ENCODE measurements at places on chromosomes 5 and 9. TPM values are rescaled to one million over a fixed set of nuclear protein-coding genes. Genes with fewer than 3 reads are reported as not detected.

GRCh38 chr5:6872441-6873160, 159.4 kb downstream of the TENT4A start:
- DNase-seq = no peak

DNA sequence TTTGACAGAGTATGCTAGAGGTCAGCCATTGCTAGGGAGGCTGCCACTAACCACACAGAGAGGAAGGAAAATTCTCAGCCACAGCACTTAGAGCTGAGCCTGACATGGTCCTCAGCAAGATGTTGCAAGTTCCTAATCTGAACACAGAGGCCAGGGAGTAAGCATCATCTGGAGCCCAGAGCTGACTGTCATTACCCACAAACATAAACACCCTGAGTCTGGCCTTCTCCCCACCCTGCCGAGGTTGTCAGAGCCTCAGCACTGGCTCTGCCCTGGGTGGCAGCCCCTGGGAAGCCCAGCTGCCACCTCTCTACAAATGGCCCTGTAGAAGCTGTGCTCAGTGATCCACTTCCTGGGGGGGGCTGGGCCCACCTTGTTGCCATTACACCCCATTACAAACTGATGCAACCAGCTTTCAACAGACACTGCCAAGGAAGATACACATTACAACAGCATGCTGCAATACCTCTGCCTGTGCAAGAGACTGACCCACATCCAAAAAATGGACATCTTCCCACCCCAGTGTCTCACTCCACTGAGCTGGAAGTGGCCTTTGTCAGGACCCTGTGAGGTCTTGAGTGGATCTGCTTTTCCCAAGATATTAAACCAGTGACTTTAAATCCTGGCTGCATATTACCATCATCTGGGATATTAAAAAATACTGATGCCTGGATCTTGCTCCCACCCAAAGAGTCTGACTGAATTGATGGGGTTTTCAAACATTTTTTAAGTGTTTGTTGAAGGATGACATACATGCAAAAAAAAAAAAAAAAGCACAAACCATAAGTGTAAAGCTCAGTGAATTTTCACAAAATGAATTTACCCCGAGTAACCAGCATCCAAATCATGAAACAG, 33.0 kb downstream of the IRF1 start:
- DNase-seq = no peak

DNA sequence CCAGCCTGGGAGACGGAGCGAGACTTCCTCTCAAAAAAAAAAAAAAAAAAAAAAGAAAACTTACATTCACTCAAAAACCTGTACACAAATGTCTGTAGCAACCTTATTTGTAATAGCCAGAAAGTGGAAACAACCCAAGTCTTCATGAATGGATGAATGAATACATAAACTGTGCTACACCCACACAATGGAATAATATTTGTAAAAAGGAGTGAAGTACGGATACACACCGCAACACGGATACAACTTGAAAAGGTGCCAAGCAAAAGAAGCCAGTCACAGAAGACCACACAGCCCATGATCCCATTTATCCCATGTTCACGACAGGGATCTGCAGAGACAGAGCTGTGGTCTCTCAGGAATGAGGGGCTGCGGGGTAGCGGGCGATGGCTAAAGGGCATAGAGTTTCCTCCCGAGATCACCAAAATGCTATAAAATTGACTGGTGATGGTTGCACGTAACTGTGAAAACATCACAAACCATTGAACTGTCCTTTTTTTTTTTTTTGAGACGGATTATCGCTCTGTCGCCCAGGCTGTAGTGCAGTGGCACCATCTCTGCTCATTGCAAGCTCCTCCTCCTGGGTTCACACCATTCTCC, 76.2 kb upstream of the COL5A1 start:
- peak; percentile 57 for DNase-seq

DNA sequence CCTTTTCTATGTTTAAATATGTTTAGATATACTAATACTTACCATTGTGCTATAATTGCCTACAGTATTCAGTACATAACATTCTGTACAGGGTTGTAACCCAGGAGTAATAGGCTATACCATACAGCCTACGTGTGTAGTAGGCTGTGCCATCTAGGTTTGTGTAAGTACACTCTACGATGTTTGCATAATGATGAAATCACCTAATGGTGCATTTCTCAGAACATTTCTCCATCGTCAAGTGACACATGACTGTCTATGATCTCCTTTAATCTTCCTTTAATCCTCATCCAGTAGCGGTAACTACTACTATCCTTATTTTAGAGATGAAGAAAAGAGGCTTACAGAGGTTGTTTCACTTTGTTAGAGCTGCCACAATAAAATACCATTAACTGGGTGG, 369.2 kb downstream of the PLK2 start:
- DNase-seq = no peak

- DNase-seq = no peak
Observed at GRCh38 chr9:98226957-98227356, 28.5 kb downstream of the TBC1D2 start.

GRCh38 chr9:125405938-125406809, 144.5 kb downstream of the GAPVD1 start:
- no peak for DNase-seq

GRCh38 chr5:83025690-83026478, 51.3 kb downstream of the TMEM167A start:
- DNase-seq = no peak

DNA sequence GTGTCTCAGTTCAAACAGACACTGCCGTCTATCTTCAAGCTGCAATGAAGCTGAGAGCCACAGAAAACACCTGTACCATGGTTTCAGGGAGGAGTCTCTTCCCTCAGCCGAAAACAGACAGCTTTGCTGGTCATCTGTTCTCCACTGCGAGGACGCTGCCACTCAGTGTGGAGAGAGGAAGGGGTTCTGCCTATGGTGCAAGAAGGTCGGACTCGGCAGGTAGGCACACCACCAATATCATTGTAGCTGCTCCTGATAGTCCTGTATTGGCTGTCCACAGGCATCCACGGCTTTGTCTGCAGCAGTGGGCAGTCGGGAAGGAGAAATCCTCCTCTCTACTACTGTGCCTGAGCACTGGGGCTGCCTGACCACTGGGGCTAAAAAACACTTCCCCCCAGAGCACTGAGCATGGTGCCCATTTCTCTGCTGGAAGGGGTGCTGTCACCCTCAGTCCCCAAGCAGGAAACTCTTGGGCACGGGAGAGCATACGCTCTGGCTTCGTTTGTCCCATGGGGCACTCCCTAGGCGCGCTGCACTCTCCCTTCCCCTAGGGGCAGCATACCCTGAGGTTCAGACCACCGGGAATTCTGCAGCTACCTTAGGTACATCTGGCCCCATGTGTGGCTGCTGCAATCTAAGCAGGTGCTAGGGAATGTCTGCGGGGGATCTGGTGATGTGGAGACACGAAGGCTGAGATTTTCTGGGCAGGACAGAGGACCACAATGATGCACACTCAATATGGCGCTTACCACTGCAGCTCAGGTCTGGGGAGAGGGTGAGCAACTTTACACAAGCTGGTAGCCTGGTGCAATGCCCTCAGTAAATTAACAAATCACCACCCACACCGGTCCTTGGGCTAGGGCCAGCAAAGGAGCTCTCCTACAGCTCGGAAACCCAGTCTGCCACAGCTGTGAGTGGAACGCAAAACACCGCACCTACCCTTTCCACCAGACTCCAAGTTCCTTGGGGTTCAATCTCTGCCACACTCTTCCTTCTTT, 880.9 kb upstream of the SEMA6A start:
- DNase-seq = peak; percentile 83

GRCh38 chr5:78961743-78962142, 23.4 kb downstream of the ARSB start:
- no peak for DNase-seq

- no peak for DNase-seq
Observed at GRCh38 chr9:22046243-22046885, 37.3 kb upstream of the CDKN2B start.

DNA sequence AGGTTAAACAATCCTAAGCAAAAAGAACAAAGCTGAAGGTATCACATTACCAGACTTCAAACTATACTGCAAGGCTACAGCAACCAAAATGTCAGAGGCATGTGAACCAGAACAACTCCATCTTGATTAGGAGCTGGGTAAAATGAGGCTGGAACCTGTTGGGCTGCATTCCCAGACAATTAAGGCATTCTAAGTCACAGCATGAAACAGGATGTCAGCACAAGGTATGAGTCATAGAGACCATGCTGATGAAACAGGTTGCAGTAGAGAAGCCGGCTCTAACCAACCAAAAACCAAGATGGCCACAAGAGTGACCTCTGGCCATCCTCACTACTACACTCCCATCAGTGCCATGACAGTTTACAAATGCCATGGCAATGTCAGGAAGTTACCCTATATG, 252.0 kb downstream of the RASEF start:
- DNase-seq = no peak

- no peak for DNase-seq
Observed at GRCh38 chr5:173869316-173869715, 18.8 kb upstream of the CPEB4 start.

GRCh38 chr5:132526290-132526973, 16.9 kb downstream of the IL5 start:
- DNase-seq = no peak

- no peak for DNase-seq
Observed at GRCh38 chr9:26502311-26502710, 390.3 kb downstream of the CAAP1 start.

- peak; percentile 8 for DNase-seq
Observed at GRCh38 chr9:34177593-34178435, 1.0 kb upstream of the UBAP1 start.

GRCh38 chr5:1078851-1079250, 33.0 kb downstream of the SLC12A7 start:
- no peak for DNase-seq

- DNase-seq = no peak
Observed at GRCh38 chr9:91126761-91127445, 234.8 kb downstream of the AUH start.

- DNase-seq = no peak
Observed at GRCh38 chr9:90914196-90914595, 112.6 kb downstream of the SYK start.

DNA sequence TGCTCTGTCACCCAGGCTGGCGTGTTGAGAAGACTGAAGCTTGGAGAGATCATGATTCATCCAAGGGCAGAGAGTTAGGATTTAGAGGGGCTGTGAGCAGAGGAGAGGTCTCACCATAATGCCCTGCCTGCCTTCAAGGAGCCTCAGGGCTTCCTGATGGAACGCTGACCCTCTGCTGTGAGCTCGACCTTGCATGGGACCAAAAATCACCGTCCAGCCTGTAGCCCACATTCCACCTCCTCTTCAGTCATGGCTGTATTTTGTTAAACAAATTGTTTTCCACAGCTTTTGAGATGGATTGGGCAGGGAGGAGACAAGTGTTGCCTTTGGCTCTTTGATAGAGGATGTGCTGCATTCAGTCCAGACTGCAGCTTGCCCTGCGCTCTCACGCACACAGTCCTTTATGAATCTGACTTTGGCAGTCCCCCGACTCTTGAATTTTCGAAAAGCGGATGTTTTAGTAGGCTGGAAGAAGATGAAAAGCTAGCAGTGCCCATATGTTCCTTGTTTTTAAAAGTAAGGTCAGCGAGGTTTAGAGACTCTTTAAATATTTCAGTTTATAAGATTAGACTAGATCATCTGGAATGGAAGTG, 79.5 kb downstream of the MVB12B start:
- no peak for DNase-seq

DNA sequence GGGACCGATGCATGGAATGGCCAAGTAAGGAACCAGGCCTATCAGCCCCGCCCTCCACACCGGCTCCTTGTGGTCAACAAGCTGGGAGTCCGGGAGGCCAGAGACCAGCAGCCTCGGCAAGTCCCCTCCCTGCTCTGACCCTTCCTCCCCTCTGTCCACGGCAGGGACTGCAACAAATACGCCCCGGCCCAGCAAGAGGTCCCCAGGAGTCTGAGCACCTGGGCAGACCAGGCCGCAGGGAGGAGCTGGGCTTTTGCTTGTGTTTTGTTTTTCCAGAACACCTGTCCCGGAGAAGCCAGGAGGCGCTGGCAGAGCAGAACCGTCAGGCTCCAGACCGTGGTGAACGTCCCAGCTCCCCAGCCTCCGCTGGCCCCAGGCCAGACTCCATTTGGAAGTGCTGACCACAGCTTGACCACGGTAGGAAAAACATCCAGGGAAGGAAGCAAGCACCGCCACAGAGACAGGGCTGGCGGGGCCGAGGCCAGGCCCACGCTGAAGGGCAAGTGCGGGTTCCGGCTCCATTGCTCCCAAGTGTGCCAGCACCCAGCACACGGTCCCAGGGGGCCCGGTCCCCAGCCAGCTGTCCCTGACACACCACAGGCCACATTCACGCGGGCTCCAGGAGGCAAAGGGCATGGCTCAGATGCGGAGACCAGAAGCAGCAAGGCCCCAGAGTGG, 56.7 kb downstream of the VAV2 start:
- no peak for DNase-seq

DNA sequence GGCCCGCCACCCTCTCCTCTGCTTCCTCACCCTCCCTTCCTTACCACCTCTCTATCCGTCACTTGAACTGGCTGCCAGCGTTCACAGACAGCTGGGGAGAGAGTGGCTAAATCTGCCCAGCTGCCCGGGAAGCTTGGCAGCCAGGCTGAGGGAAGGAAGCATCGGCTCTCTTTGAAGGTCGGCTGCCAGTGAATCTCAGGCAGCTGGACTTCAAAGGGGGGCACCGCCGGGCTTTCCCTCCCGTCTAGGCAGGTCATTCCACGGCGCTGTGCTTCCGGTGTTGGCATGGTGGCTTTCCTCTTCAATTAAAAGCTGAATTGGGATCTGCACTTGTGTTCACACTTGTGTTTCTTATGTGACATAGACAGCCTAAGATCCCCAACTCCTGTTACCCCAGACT, 174.0 kb downstream of the GDNF start:
- no peak for DNase-seq

DNA sequence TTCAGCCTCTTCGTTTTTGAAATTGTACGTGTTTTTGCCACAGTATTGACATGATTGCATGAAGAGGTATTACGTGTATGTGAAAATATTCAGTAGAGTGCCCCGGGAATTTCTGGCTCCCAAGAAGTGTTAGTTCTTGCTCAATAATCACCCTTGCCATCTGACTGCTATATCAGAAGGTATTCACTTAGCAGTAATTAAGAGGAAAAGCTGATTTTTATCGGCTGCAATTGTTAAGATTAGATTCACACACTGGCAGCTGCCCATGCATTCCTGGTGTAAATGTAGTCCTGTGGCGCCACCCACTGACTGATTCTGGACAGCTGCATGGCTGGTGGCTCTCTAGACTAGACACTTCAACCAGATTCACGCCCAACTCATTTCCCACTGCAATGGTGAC, 440.1 kb upstream of the ADAMTS16 start:
- no peak for DNase-seq

The ACOT12 gene
- total RNA-seq = not detected

The ATP10B gene
- 0.42 TPM for total RNA-seq

The PCDHB8 gene
- 2.4 TPM for total RNA-seq

The PCDHB14 gene
- total RNA-seq = 1.9 TPM

The AK3 gene
- total RNA-seq = 69.8 TPM

The OR1L4 gene
- total RNA-seq = not detected

The EPB41L4A gene
- 30.2 TPM for total RNA-seq

The OCLN gene
- total RNA-seq = 1.3 TPM

The NMUR2 gene
- not detected for total RNA-seq
